ENCODE measurements at places on chromosomes 12 and 14.

GRCh38 chr12:69935651-69936100 is 110.6 kb downstream of the MYRFL start:
- no peak for DNase-seq

DNA sequence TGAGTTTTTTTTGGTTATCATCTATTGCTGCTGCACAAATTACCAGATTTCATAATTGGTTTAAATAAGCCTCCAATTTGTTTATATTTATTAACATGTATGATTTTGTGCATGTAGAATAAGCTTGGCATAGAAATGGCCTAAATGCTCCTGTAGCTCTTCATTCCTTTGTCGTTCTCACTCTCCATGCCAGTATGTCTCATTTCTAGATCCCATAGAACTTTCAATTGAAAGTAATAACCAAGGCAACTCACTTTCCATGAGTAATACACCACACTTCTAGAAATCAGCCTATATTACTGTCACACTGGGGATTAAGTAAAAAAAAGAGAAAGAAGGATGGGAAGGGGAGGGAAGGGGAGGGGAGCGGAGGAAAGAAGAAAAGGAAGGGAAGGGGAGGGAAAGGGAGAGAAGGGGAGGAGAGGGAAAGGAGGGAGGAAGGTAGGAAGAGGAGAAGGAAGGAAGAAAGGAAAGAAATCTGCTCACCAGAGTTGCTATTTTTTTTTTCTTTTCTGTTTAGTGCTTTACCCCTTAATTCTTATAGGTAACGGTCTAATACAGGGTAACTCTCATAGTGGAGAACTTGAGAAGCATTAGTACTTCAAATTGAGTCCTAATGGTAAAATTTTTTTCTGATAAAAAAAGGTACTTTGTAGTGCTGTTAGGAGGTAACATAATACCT is 45.6 kb downstream of the MDM2 start:
- no peak for DNase-seq

GRCh38 chr12:8870586-8870985 is 43.7 kb upstream of the PHC1 start:
- no peak for DNase-seq

- no peak for DNase-seq
Observed at GRCh38 chr12:100163416-100164152, 20.9 kb upstream of the BLTP3B start.

DNA sequence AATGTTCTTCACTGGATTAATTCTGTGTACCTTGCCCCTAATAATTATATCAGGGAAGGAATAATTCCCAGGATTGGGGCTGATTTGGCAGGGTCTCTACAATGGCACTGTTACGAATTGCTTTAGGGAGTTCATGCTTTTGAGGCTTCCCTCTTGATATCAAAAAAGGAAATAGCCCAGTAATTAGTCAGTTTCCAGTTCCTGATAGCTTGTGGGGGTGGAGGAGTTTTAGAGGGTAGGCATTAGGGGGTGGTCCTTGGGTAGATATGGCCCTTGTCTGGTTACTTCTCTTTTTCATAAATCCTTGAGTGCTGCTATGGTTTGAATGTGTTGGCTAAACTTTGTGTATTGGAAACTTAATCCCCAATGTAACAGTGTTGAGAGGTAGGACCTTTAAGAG is 6.1 kb upstream of the SRSF5 start:
- no peak for DNase-seq

- DNase-seq: no peak
Observed at GRCh38 chr14:103404920-103405319, 19.7 kb downstream of the MARK3 start.

DNA sequence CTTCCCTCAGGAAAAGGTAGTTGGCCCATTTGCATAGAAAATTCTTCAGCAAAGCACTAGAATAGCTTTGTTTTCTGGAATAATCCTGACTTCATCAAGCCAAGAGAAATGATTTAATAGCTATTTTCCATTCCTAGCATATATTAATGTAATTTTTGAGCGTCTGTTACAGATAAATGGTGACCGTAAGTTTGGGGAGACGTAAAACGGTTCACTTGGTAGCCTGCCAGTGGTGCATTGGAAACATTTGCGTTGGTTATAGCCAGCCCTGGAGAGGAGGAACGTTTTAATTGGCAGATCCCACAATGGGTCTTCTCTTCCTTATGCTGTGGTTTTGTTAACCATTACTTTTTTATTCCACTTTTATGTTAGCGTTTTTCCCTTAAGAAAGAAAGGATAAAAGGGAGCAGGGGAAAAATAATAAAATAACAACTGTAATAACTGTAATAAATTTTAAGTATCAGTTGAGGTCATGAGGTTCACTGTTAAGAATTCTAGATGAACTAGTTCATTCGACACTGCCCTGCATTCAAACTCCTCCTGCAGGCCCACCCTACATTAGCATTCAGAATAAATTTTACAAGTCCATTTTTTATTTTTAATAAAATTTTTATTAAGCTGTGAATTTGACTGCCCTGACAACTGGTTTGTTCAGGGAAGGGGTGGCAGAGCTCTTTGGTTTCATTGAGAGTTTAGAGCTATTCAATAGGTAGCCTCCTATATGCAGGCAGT is 300.7 kb downstream of the ERC1 start:
- DNase-seq: no peak

DNA sequence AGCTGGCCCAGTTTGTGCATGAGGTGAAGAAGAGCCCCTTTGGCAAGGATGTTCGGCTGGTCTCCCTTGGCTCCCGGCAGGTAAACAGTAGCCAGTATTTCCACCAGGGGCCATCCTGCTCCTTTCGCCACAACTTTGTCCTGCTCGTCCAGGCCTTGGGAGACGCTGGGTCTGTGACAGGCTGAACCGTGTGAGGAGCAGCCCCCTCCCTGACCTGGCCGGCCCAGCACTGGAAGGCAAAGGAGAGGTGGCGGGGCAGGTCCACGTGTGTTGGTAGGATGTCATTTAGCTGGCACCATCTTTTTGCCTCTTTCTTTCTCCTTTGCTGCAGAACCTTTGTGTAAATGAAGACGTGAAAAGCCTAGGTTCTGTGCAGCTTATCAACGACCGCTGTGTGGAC is 15.4 kb downstream of the DDX11 start:
- DNase-seq: no peak

DNA sequence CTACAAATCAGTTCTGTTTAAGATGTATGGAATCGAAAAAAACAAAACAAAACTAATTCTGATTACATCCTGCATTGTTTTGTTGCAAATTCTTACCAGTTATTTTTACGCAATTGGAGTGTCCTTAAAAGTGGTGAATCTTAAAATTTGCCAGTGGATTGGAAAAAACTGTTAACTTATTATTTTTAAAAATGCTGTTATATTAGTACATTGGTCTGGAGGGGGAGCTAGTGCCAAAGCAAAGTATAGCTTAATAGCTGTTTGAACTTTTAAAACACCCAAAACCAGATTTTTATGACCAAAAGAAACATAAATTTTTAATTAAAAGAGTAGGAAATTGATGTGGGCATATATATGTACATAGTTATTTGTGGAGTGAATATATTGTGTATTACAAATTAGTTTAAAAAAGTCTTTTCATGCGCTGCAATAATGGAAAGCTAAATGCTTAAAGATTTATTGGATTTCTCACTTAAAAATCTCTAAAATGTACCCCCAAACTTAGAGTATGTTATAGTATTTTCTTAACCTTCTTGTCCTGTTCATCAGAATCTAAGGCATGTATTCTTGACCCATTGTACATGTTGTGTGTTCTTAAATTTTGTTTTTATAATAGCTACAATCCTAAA is 2.5 kb downstream of the FUT8 start:
- DNase-seq: no peak

DNA sequence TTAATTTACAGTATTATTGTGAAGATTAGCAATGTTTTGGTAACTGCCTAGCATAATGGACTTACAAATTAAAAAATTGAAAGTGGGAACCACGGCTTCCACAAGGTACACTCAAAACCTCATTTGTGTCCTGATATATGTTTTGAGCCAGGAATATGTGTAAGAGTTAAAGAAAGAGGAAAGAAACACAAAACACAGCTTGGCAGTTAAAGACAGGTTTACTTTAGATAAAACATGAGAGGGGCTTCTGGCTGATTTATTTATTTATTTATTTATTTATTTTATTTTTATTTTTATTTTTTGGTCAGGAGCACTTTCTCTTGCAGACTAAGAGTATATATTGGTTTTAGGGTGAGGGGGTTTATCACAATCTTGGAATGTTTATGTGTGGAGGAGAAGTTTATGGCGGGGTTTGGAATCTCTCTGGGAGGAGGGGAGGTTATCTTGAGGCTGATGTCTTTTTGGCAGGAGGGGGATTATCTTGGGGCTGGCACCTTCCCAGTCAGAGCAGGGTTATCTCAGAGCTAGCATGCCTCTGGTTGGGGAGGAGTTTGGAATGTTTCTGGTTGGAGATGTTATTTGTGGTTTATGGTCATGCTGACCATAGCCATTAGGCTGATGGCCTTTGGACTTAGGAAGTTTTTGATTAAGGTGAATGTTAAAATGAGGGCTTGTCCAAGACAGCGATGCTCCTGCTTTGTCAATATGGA is 436.7 kb downstream of the DAD1 start:
- no peak for DNase-seq

- DNase-seq: no peak
Observed at GRCh38 chr12:58288190-58288589, 346.8 kb downstream of the ATP23 start.

GRCh38 chr12:84757978-84758377 is 154.6 kb downstream of the SLC6A15 start:
- no peak for DNase-seq

- no peak for DNase-seq
Observed at GRCh38 chr14:76926521-76927251, 100.5 kb downstream of the LRRC74A start.

DNA sequence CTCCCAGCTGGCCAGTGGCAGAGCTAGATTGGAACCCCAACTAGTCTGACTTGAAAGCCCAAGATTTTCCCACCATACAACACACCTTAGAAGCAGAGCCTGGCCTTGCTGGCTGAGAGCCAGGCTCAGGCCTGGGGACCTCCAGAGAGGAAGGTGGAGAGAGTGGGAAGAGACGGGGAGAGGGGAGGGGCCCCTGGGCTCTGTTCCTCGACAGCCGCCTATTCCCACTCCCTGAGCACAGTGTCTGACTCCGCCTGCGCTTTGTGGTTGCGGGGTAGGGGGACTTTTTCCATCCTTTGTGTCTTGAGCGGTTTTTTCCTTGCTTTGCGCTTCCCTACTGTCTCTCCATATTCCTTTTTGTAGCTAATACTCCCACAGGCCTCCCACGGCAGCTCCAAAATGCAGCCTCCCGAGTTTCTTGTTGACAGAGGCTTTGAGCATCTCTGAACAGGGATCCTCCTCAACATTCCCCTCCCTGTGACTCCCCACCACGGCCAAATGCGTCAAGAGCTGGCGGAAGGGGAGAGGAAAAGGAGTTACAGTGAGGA is 4.0 kb upstream of the KCNH3 start:
- no peak for DNase-seq

GRCh38 chr14:68976160-68977067 is 2.7 kb downstream of the ACTN1 start:
- no peak for DNase-seq

GRCh38 chr12:55818886-55819285 is 1.0 kb downstream of the ORMDL2 start:
- no peak for DNase-seq

- no peak for DNase-seq
Observed at GRCh38 chr14:54814076-54814475, 88.5 kb downstream of the GCH1 start.

DNA sequence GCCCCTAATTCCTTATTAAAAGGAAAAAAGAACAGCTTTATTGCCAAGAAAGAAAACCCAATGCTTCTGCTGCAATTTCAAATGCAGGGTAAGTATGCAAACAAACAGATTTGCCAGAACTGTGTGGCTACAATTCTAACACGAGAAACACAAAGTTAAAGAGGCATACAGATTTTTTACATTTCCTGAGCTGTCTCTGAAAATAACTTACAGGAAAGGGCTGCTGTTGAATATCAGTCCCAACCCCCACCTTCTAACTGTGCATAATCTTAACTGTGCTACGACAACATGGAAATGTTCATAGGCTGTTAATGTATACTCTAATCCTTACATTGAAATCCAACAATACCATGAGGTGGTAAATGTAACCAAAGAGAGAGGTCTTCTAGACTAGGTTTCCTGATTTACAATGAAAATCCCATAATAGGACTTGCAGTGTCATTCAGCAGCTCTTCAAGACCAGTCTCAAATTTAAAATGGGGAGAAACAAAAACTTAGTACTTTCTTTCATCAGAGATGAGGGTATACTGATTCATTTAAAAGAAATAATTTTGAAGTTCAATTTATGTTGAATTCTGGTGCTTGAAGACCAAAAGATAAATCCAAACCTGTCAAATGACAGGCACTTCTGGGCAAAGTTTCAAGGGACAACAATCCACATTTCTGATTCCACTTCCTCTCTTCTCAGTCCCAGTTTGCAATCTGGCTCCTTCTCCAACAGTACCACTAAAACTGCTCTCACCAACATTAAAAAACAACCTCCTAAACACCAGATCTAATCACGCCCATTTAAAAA is 14.4 kb downstream of the FGD6 start:
- DNase-seq: no peak

- DNase-seq: no peak
Observed at GRCh38 chr12:27859648-27860047, 79.6 kb upstream of the MANSC4 start.

- DNase-seq: no peak
Observed at GRCh38 chr14:102479777-102480176, 29.8 kb downstream of the ANKRD9 start.

- DNase-seq: no peak
Observed at GRCh38 chr14:68628605-68629310, 164.1 kb downstream of the ZFP36L1 start.

- DNase-seq: no peak
Observed at GRCh38 chr12:13727707-13728195, 253.7 kb downstream of the GRIN2B start.

DNA sequence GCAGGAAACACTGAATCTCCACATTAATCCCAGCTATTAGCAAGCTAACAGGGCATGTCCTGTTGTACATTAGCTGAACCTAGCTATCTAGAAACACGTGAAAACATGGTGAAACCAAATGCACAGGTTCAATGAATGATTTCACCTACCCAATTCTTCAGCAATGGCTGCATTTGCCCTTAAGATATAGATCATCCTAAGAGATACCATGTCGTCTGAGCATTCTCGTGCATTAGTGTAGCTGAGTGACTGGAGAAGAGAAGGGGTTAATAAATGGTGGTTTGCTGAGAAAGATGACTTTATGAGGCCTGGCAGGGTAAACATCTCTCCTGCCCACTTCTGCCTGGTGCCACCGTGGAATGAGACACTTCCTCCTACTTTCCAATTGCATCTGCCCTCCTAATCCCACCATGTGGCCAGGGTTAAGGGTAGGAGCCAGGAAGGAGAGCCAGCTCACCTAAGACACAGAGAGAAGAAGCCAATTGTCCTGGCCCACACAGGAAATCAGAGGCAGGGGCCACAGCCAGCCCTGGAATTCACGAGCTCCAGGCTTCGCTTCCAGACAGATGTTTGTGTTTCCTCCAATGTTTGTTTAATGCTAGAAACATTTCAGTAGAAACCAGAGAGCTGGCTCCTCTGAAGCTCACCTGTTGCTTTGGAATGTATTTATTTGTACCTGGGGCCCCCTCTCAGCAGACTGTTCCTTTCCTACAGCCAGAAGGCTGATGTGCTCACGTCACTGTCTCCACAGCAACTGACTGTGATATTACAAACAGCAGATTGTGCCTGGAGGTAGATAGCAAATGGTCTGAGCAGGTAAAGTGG is 126.0 kb upstream of the PARP11 start:
- no peak for DNase-seq

GRCh38 chr12:1282670-1283315 is 291.8 kb downstream of the ERC1 start:
- no peak for DNase-seq

- no peak for DNase-seq
Observed at GRCh38 chr12:6821591-6822425, at the start of gene GPR162. Gene GPR162 (plus strand): TSS chr12:6821821. CDS start chr12:6823899, 2,078 bp downstream.

- DNase-seq: no peak
Observed at GRCh38 chr14:50821510-50822464, 9.2 kb downstream of the NIN start.
